Substantia nigra (tissue), 51 donors: ENCODE measurements at places on chromosomes 6 and 20.

DNA sequence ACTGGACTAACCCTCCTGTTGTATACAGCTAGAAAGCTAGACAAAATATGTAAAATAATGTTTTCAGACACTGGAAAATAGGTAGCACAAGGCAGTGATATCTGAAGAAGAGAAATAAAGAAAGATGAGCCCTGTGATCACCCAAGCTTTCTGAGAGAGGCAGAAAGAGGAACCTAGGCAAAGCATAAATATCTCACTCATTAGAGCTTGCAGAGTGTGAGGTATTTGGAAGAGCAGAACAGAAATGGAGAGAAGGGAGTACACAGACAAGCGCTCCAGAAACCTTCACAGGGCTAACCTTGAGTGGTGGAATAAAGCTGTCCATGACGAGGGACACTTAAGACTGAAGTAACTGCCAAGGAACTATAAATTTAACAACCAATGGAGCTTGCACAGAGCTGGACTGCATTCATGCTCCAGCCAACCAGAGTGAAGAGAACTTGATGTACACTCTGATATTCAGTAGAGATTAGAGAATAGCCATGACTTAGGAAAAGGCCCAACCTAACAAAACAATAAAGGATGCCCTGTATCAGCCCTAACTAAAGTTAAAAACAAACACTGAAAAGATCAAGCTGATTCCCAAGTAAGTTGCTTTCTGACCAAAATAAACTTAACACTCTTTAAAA, 280.9 kb upstream of the STXBP5 start:
- DNase-seq: no peak

DNA sequence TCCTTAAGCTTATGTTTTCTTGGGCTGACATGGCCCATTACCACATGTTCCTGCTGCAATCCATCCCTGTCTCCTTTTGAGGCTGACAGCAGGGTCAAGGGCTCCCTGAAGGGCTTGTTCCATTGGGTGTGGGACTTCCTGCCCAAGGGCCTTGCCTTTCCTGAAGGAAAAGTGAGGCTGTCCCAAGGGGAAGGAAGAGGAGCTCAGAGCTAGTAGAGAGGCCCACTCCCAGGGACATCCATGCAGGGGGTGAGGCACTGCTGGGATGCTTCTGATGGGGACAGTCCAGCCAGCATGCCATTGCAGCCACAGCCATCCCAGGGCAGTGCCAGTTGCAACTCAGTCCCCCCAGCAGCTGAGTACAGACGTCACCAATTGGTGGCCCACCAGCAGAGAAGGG, 138.4 kb upstream of the FOXA2 start:
- DNase-seq: no peak

- DNase-seq: no peak
Observed at GRCh38 chr20:61830241-61830930, 235.3 kb downstream of the TAF4 start.

- DNase-seq: no peak
Observed at GRCh38 chr20:34310481-34311117, 7.4 kb upstream of the AHCY start.

DNA sequence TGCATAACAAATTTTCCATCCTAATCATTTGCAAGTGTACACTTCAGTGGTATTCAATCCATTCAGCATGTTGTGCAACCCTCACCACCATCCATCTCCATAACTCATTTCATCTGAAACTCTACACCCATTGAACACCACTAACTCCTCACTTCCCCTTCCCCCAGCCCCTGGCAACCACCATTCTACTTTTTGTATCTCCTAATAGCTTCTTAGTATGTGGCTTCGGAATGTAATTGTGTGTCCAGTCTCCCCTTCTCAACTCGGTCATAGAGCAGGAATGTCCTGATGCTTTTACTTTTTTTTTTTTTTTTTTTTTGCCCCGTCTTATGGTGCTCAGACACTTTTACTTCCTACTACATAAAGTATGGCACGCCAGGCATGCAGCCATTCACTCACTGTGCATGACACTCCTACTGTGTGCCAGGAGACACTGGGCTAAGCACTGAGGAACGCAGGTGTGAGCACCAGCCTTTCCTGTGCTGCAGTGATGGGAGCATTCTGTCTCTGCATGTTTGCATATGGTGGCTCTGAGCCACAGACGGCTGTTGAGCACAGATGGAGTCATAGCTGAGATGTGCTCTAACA, 15.3 kb downstream of the HCK start:
- no peak for DNase-seq

GRCh38 chr6:125057392-125058246, 95.4 kb downstream of the RNF217 start:
- no peak for DNase-seq

DNA sequence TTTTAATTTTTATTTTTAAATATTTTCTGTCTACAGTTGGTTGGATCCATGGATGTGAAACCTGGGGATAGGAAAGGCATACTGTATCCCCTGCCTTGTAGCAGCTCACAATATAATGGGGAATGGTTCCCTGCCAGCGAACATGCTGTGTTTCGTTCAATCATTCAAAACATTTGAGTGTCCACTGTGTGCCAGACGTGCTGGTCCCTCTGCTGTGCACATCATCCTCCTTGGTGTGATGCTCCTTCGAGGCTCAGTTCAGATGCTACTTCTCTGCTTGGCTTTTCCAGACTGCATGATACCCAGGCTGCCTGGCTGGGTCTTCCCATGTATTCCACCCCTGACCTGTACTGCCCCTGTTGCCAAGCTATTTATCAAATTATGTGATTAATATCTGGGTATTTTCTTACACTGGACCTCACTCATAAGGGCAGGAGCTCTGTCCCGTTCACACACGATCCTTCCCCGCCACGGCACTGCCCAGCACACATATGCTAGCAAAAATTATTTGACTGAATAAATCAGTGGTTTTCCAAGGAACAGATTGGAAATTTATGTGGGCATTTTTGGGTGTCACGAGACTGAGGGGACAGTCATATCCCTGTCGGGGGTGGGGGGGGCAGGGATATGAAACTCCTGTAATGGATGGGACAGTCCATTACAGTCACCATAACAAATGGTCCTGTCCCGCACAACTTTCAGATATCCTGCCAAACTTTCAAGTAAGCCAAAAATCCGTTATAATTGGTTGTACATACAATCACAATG, 4.9 kb downstream of the SDCBP2 start:
- DNase-seq: no peak
